ENCODE measurements at places on chromosomes 13 and 19.

DNA sequence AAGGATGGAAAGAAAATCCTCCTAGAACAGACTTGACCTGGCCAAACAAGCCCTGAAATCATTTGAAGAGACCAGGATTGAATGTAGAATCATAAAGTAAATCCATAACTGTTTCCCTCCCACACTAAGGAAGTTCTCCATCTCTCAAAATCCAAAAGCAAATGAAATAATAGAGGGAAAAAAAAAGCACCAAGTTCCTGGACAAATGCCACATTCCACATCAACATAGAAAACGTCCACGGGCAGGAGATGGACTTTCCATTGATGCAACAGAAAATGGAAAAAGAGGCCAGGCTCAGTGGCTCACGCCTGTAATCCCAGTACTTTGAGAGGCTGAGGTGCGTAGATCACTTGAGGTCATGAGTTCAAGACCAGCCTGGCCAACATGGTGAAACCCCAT lies 56.2 kb downstream of the INSR start:
- no peak for DNase-seq

GRCh38 chr19:49549045-49549444 lies 21.2 kb downstream of the RCN3 start:
- DNase-seq: no peak

DNA sequence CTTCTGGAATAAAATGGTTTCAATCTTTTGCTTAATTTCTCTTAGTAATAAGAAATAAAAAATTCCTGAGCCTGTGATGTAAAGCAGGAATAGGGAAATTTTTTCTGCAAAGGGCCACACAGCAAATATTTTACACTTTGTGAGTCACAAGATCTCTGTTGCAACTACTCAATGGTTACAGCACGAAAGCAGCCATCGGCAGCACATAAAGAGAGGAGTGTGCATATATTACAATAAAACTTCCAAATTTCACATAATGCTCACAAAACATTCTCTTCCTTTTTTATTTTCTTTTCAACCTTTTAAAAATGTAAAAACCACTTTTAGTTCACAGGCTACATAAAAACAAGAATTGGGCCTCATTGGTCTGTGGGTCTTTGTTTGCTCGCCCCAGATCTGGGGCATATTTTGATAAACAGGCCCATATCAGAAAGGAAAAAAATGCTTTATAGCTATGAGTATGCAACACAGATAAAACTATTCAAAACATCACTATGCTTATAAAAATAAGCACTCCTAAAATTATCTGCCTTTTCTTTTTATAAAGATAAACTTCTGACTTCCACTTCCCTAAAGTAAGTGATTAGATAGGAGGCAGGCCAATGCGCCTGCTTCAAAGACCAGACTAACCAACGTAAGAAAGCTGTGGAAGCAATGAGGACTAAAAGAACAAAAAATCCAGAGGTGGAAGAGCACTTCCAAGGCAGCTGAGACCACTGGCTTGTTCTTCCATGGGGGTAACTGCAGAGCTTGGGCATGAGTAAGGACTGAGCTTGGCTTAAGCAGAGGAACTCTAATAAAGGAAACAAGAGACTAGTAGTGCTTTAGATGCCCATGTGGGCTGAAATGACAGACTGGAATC lies 26.5 kb downstream of the MYCBP2 start:
- no peak for DNase-seq

DNA sequence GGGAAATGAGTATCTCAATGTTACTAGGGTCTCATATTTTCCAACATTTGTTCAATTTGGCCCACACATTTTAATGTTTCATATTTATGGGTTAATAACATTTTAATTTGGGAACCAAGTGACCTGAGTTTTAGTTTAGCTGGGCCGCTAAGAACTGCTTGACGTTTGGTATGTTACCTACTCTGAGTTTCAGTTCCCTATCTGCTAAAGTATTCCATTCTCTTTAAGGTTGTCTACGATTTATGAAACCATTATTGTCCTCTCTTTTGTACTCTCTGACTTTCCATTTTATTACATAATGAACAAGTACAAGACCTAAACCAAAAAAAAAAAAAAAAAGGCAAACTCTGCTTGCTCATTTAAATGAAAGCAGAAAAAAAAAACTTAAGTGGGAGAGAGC lies 89.9 kb downstream of the FGF14 start:
- no peak for DNase-seq
